ENCODE measurements at places on chromosomes 7 and 10.
A peak's percentile ranks its signal among the peaks of the same experiment; 100 is the strongest.

GRCh38 chr10:117160567-117160966 lies 22.5 kb upstream of the VAX1 start:
- DNase-seq = no peak

GRCh38 chr7:69515495-69516212 lies 82.6 kb upstream of the AUTS2 start:
- no peak for DNase-seq

- no peak for DNase-seq
These were observed 643 bp downstream of the SMO start for GRCh38 chr7:129188892-129189660.

GRCh38 chr10:93006435-93007039 lies 54.1 kb upstream of the CYP26C1 start:
- DNase-seq = peak; percentile 44

- no peak for DNase-seq
These were observed 4.0 kb upstream of the CFAP58 start for GRCh38 chr10:104349623-104350126.

- no peak for DNase-seq
These were observed 212.1 kb upstream of the KLF14 start for GRCh38 chr7:130946114-130946513.

- no peak for DNase-seq
These were observed 31.2 kb downstream of the STMP1 start for GRCh38 chr7:135693558-135693957.

DNA sequence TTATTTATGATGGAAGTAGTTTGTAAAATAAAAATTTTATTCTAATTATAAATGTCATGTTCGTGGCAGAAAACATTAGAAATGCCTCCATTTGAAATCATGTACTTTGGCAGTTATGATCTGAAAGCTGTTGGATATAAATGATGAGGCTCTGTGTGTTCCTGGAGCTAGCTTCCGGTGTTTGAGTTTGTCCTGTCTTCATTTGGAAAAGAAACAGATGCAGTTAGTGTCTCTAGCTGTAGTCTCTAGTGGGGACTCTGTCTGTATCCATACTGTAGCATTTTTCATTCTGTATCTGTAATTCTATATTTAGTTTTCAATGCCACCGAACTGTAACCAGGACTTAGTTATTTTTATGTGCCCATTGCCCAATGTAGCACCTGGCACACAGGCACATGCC lies 197.0 kb upstream of the FZD1 start:
- DNase-seq = no peak

- no peak for DNase-seq
These were observed 109.6 kb downstream of the MACC1 start for GRCh38 chr7:20107582-20107981.

- DNase-seq = no peak
These were observed 7.6 kb downstream of the CYP26A1 start for GRCh38 chr10:93081318-93081717.

- DNase-seq = no peak
These were observed 43.7 kb upstream of the PRKAR1B start for GRCh38 chr7:770741-771166.

Data from A172 (cell line).